Activated CD4-positive, alpha-beta memory T cell treated with anti-CD3 and anti-CD28 coated beads for 36 hours (primary cell): ENCODE measurements at places on chromosomes 6 and 20. TPM values are rescaled to one million over a fixed set of nuclear protein-coding genes. Genes with fewer than 3 reads are reported as not detected.

GRCh38 chr6:74689601-74690000 is 516.3 kb downstream of the COL12A1 start:
- H3K4me1 ChIP-seq, result no peaks in the 10 kb centered on the region
- no peak overlapping the region for H3K4me3 ChIP-seq
- H3K27ac ChIP-seq, result no peak overlapping the region
- no peaks in the 10 kb centered on the region for H3K27me3 ChIP-seq
- H3K36me3 ChIP-seq, result no peaks in the 10 kb centered on the region

DNA sequence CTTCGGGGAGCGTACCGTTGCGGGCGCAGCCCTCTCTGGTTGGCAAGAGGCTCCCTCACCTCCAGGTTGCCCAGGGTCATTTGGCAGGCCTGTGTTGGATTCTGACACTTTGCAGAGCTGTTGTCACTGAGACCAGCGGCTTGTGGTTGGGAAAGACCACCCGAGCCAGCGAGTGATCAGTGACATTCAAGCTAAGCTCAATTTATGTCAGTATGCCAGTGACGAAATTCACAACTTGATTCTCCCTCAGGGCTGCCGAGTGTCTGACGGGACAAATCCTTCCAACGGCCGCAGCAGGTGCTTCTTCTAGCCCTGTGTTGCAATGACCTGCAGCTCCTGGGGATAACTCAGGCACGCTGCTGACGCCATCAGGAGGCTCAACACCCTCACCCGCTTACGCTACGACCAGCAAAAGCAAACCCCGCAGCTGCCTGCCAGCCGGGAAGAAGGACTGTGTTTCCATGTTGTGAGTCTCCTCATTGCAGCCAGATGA is 16.9 kb upstream of the SLC22A2 start:
- H3K27ac ChIP-seq, result no peak overlapping the region
- H3K27me3 ChIP-seq, result peaks cover 2% of the 10 kb centered on the region
- H3K36me3 ChIP-seq, result no peaks in the 10 kb centered on the region
- no peak overlapping the region for H3K4me3 ChIP-seq

DNA sequence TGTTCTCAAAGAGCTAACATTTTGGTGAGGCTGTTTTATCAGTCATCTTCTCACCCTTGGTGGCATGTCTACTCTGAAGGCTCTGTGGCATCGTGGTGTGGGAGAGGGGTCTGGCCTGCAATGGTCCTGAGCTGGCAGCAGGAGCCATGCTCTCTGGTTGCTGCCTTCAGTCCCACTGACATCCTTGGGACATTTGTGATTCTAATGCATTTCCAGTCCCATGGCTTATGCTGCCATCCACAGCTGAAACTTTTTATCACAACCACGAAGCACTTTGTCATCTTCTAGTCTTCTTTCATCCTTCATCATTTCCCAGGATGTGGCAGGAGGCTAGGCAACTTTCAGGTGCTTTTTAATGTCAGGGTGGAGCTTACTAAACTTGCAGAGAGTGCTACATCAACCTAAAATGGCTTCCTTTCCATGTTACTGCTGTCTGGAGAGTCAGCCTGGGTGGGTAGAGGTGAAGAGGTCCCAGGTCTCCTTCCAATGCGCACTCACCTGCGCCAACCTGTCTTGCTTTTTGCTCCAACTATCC is 77.1 kb downstream of the GPR63 start:
- H3K27ac ChIP-seq, result no peak overlapping the region
- H3K4me1 ChIP-seq, result no peaks in the 10 kb centered on the region

DNA sequence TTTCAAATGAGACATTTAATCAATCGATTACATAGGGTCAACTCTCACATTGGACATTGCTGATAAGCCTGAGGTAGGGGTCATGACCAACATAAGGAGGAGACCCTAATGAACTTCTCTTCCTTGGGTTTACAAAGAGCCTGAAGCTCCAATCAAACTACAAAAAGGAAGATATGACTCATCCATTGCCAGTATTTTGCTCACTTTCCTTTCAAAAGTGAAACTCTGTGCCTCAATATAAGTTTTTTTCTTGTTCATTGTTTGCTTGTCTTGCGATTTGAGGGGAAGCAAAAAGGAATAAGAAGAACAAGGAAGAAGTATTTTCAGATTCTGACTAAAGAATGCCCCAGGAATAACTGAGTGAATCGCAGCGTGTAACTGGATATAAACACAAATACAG is 38.8 kb upstream of the KHDRBS2 start:
- no peak for DNase-seq
- H3K27me3 ChIP-seq, result no peaks in the 10 kb centered on the region
- H3K27ac ChIP-seq, result no peak overlapping the region
- H3K36me3 ChIP-seq, result no peaks in the 10 kb centered on the region
- no peaks in the 10 kb centered on the region for H3K4me1 ChIP-seq

GRCh38 chr6:63802606-63803206 is 167.1 kb downstream of the PHF3 start:
- no peak for DNase-seq
- H3K27ac ChIP-seq, result no peak overlapping the region
- no peaks in the 10 kb centered on the region for H3K36me3 ChIP-seq
- H3K27me3 ChIP-seq, result no peaks in the 10 kb centered on the region
- H3K4me3 ChIP-seq, result no peak overlapping the region
- no peaks in the 10 kb centered on the region for H3K4me1 ChIP-seq

SLC35D3 gene
- not detected for total RNA-seq

GRCh38 chr6:158057213-158057987 is 75.7 kb downstream of the SYNJ2 start:
- no peak overlapping the region for H3K4me3 ChIP-seq
- peaks cover 37% of the 10 kb centered on the region for H3K4me1 ChIP-seq
- H3K27me3 ChIP-seq, result no peaks in the 10 kb centered on the region
- peak; percentile 76 for DNase-seq
- H3K36me3 ChIP-seq, result peaks cover 14% of the 10 kb centered on the region

DNA sequence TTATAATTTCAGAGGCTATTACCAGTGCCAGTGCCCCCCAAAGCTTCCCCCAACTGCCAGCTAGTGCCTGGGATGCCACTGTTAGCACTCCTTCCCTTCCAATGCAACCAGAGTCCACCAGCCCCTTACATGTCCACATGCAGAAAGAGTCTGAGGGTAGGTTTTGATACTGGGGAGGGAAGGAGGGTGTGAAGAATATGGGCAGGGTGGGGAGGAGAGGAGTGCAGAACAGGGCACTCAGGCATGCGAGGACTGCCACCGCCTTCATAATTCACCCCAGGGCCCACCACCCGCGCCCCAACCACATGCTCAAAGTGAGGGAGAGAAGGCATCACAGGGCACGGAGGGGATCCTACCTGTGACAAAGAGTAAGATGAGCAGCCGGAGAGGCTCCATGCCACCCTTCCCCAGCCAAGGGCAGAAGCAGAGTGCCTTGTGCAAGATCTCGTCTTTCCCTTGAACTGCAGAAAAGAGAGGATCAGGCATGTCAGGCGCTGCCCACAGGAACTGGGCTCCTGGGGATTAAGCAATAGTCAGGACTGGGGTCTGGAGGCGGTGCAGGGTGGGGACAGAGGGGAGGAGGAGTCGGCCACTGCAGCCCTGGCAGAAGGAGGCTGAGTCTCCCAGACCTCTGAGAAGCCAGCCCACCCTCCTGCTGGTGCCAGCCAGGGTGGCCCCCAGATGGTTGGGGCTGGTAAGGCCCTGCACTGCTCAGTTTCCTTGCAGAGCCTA is at the start of gene TREM2:
Gene TREM2 (minus strand): TSS at position 430 of the 732 bp plus-strand sequence. CDS start 34 bp downstream, at position 396.
- H3K27ac ChIP-seq, result no peak within 1 kb of the TSS
- no peak for DNase-seq
- H3K4me1 ChIP-seq, result no peaks in the 10 kb centered on the region
- no peak within 1 kb of the TSS for H3K4me3 ChIP-seq
- H3K36me3 ChIP-seq, result no peaks in the 10 kb centered on the region
- peaks cover 8% of the 10 kb centered on the region for H3K27me3 ChIP-seq

- no peak for DNase-seq
- no peaks in the 10 kb centered on the region for H3K27me3 ChIP-seq
- no peak overlapping the region for H3K27ac ChIP-seq
- H3K4me1 ChIP-seq, result no peaks in the 10 kb centered on the region
- H3K4me3 ChIP-seq, result no peak overlapping the region
- H3K36me3 ChIP-seq, result no peaks in the 10 kb centered on the region
Observed at GRCh38 chr6:15948930-15949900, 179.7 kb upstream of the MYLIP start.

BPIFB2 gene
- total RNA-seq, result not detected

SLC24A3 gene
- total RNA-seq, result not detected

- no peaks in the 10 kb centered on the region for H3K36me3 ChIP-seq
- H3K4me1 ChIP-seq, result peaks cover 5% of the 10 kb centered on the region
- no peak overlapping the region for H3K4me3 ChIP-seq
- DNase-seq, result no peak
- H3K27ac ChIP-seq, result no peak overlapping the region
Observed at GRCh38 chr6:3214898-3215297, 12.6 kb downstream of the TUBB2B start.

- H3K27me3 ChIP-seq, result no peaks in the 10 kb centered on the region
- no peak for DNase-seq
- H3K4me3 ChIP-seq, result no peak overlapping the region
- H3K36me3 ChIP-seq, result no peaks in the 10 kb centered on the region
- H3K4me1 ChIP-seq, result no peaks in the 10 kb centered on the region
Observed at GRCh38 chr6:65123521-65123920, 583.5 kb downstream of the EYS start.

CARMIL1 gene
- total RNA-seq, result 2.4 TPM

ECT2L gene
- not detected for total RNA-seq

SALL4 gene
- total RNA-seq, result not detected

- H3K27ac ChIP-seq, result peak overlapping the region; percentile 84
- H3K27me3 ChIP-seq, result no peaks in the 10 kb centered on the region
- H3K4me1 ChIP-seq, result peaks cover 32% of the 10 kb centered on the region
- DNase-seq, result peak; percentile 70
Observed at GRCh38 chr6:156780102-156780641, 3.0 kb downstream of the ARID1B start.

DNA sequence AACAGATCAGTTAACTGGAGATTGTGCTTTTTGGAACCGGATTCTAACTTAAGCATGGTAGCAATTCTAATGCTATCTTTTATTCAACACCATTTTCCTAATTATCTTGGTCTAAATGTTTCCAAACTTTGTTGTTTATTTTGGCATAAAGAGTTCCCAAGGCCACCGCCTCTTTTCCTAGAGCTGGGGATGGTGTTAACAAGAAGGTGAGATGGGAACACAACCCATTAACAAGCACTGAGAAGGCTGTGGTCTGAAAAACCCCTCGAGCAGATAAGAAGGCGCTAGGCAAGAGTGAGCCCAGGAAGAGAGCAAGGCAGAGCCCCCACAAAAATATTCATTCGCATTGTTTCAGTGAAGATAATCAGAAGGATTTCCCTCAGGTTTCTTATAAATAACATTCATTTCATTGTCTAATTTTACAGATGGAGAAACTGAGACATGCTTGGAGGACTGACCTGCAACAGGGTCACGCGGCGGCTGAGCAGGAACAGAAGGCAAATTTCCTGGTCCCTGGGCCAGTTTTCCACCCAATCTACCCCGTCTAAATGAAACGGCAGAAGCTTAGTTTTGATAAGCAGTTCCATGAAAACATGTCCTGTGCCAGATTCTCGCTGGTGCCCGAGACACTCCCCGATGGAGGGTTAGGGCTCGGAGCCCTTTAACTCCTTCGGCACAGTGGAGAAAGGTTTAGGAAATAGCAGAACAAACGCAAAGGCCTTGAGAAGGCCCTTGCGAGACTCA is 155.6 kb downstream of the FOXC1 start:
- H3K27ac ChIP-seq, result no peak overlapping the region
- DNase-seq, result no peak
- H3K4me3 ChIP-seq, result no peak overlapping the region
- H3K36me3 ChIP-seq, result peaks cover 5% of the 10 kb centered on the region
- peaks cover 8% of the 10 kb centered on the region for H3K4me1 ChIP-seq
- H3K27me3 ChIP-seq, result no peaks in the 10 kb centered on the region

DNA sequence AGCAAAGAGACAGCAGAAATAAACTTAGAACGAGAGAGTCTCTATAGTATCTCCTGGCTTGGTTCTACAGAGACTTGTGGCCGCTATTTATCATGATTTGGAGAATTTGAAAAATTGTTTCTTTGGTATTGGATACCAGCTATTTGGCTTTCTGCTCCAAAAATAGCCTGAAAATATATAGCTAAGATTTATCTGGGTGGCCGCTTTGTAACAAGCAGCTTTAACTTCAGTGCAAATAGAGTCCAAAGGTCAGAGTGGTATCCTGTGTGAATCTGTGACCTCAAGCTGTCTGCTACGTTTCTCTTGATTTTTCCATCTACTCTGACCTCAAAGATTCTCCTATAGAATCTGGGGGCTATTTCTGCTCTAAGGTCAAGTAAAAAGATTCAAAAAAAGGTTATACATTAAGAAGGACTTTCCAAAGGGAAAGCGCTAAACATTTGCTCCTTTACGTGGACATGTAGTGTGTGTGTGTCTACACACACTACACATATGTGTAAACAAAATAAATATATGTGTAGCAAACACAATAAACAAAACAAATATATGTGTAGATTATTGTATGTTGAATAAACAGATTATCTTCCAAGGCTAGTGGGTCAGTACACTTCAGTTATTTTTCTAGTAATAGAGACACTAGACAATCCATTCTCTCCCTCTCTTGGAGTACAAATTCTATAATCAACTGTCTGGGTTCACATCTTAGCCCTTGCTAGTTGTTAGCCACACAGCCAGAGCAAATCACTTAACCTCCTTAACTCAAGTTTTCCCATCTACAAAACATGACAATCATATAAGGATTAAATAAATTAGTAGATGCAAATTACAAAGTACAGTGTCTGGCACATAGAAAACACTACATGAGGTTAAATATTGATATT is 40.8 kb downstream of the CHD6 start:
- H3K36me3 ChIP-seq, result peaks cover 7% of the 10 kb centered on the region
- DNase-seq, result no peak
- peaks cover 41% of the 10 kb centered on the region for H3K4me1 ChIP-seq
- no peaks in the 10 kb centered on the region for H3K27me3 ChIP-seq
- H3K4me3 ChIP-seq, result no peak overlapping the region

DNA sequence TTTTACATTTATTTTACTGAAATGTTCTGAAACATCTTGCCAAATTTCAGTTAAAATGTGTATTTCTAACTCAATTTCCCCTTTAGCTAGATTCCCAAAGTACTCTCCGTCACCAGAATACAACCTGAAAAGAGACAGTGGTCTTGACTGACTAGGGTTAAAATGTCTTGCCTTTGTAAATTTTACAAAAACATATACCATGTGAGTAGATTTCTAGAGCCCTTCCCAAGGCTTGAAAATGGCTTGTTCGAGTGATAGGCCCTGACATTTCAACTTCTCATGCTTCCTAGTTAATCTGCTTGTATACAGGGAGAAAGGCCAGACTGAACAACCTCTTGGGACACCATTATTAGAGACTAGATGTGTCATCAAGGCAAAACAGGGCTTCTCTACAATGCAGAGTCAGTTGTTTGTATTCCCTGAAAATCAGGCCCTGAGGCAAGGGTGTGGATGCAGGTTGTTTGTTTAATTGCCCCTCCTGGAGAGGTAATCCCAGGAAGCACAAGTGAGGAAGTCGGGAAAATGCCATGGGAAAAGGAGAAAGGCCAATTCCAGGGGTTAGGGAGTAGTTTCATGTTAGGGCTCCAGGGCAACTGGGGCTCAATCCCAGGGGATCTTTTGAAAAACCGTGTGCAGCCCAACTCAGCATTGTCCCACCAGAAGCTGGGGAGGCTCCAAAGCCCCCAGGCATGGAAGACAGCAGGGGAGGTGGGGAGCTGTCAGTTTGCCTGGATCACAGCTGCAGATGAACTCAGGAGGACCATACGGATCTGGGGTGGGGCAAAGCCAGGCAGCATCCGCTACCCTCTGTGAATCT is 11.6 kb upstream of the TFB1M start:
- peaks cover 13% of the 10 kb centered on the region for H3K4me1 ChIP-seq
- DNase-seq, result no peak
- H3K4me3 ChIP-seq, result no peak overlapping the region
- no peaks in the 10 kb centered on the region for H3K36me3 ChIP-seq
- no peak overlapping the region for H3K27ac ChIP-seq
- H3K27me3 ChIP-seq, result no peaks in the 10 kb centered on the region
